ENCODE measurements at places on chromosomes 2 and 18.
A peak's percentile ranks its signal among the peaks of the same experiment; 100 is the strongest.

GRCh38 chr18:77433076-77433475, 183.4 kb downstream of the GALR1 start:
- no peak for DNase-seq

DNA sequence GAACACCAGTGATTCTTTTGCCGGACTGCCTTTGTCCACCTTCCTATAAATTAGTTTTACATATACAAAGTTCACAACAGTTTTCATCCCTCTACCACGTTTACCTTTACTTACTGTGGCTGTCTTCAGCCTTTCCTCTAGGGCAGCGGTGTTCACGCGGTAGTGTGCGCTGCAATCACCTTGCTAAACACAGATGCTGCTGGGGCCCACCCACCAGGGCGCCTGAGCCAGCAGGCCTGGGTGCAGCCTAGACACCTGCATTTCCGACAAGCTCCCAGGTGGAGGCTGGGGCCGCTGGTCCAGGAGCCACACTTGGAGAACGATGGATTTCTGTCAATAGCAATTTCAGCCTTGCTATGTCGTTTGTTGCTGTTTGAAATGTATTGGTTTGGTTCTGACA, 83.1 kb downstream of the NDUFA10 start:
- DNase-seq: no peak

DNA sequence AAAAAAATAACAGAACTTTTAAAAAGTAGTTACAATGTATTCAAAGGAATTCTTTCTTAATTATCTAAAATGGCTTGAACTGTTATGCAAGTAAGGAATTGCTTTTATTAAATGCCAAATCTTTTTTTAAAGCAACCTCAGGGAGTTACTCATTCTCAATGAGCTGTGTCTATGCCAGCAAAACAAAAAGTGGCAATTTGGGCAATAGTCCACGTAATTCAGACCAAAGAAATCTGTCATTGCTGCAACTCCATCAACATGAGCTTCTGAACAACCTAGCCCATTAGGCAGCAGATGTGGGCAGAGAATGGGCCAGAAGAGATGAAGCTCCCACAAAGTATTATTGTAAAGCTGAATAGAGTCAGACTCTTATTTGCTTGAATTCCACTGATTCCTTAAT, 118.4 kb downstream of the ALK start:
- peak; percentile 45 for DNase-seq

- DNase-seq: no peak
Measured at GRCh38 chr2:82226441-82226840, 1921.9 kb upstream of the LRRTM1 start.

- DNase-seq: no peak
Measured at GRCh38 chr2:168901003-168901402, at the start of gene G6PC2. TSS of gene G6PC2 (plus strand) at chr2:168901291. CDS start at chr2:168901332, 41 bp downstream.

GRCh38 chr2:190695739-190696138, 46.9 kb downstream of the NAB1 start:
- no peak for DNase-seq

DNA sequence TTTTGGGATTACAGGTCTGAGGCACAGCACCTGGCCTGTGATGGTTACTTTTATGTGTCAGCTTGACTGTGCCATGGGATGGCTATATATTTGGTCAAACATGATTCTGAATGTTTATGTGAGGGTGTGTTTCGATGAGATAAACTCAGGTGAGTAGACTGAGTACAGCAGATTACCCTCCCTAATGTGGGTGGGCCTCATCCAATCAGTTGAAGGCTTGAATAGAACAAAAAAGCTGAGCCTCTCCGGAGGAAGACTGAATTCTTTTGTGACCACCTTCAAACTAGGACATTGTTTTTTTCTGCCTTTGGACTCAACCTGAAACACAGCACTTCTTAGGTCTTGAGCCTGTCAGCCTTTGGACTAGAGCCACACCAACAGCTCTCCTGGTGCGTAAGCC, 49.4 kb upstream of the FIGN start:
- no peak for DNase-seq

DNA sequence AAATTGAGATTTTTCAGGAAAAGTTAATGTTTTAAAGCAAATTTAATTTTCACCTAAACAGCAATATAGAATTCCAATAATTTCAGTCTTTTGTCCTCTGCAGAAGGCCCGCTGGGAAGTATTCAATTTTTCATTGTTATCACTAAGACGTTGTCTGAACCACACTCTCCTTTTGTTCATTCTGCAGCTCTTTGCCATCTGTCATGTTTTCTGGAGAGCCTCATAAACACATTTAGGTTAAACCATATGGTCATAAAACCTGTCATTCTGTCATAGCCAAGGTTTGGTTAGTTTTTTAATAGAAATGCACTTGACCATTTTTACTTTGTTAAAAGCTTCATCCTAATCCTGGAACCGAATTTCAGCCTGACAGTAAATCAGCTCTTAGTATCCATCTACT, 54.0 kb upstream of the PGAP1 start:
- DNase-seq: no peak

GRCh38 chr2:187544371-187545080, 9.7 kb downstream of the TFPI start:
- peak; percentile 82 for DNase-seq

DNA sequence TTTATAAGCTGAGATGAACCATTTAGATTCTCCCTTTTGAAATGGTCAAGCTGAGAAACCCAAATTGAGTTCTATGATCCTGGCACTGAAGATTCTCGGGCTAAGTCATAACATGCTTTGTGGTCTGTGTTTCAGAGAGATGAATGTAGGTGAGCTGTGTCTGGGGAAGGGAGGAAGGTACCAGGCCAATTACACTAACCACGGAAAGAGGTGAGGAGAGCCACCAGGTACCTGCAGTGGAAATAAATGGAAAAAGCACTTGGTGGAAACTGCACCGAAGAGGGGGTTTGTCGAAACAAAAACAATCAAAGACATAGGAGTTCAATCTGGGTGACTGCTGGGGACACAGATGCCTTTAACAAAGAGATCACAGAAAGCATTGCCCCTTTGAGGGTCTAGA, 963 bp upstream of the MRPL44 start:
- no peak for DNase-seq

- DNase-seq: no peak
Measured at GRCh38 chr2:47558116-47558767, 155.3 kb downstream of the MSH2 start.

DNA sequence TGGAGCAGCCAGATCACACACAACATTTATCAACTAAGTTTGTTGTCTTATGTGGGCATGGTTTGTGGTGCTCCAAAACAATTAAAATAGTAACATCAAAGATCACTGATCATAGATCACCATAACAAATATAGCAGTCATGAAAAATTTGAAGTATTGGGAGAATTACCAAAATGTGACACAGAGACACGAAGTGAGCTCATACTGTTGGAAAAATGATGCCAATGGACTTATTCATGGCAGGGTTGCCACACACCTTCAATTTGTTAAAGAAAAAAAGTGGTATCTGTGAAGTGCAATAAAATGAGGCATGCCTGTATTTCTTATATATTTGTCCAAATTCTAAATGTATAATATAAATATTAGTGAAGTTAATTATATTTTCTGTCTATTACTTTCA, 42.9 kb upstream of the CABYR start:
- no peak for DNase-seq

GRCh38 chr18:9449600-9450414, 25.5 kb upstream of the RALBP1 start:
- no peak for DNase-seq

GRCh38 chr2:66490588-66491001, 55.7 kb downstream of the MEIS1 start:
- DNase-seq: no peak

DNA sequence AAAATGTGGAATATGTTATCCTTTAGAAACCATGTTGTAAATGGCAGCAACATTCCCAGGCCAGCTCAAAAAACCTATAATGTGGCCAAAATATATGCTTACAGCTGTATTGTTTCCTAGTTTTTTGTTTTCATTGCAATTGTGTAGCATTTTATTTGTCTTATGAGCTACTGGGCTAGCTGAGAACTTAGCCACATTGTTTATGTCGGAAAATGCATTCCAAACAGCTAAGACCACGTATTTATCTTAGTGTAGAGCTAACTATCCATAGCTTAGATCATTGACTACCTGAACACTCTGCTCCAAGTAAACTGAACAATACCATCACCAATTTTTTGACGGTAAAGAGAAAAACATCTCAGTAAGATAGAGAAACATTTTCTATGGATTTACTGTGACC, 38.4 kb downstream of the METAP1D start:
- DNase-seq: no peak

Data from MCF 10A (cell line).